ENCODE measurements at places on chromosomes 1 and 21. TPM values are rescaled to one million over a fixed set of nuclear protein-coding genes. Genes with fewer than 3 reads are reported as not detected.

DNA sequence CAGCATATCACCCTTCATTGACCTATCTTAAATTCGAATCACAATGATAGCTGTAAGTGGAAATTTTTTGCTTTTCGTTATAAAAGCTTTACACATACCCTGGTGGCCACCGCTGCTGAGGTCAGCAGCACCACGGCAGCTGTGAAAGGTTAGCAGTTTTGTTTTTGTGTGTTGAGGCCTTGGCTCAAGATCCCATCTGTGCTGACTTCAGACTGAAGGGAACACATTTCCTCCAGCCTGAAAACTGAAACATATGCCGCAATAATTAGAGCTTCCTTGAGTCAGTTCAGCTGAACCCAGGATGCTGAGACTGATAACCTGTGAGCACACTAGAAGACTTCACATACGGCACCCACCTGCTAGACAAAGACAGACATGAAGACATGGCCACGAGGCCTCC, 103.0 kb downstream of the SMYD3 start:
- no peak overlapping the region for H3K4me3 ChIP-seq
- no peaks in the 10 kb centered on the region for H3K27me3 ChIP-seq
- H3K36me3 ChIP-seq = no peaks in the 10 kb centered on the region

The ADORA1 gene
- total RNA-seq = 1.4 TPM

The LY9 gene
- total RNA-seq = not detected

The HPDL gene
- total RNA-seq = not detected

The MAP3K7CL gene
- 1.3 TPM for total RNA-seq
